Daoy (cell line): ENCODE measurements at places on chromosomes 1 and 21. TPM values are rescaled to one million over a fixed set of nuclear protein-coding genes. Genes with fewer than 3 reads are reported as not detected.

STYXL2 gene
- not detected in 2 replicates for total RNA-seq

TLR5 gene
- total RNA-seq, result 0.77 and 1.1 TPM in 2 replicates

GUK1 gene
- total RNA-seq, result 218 and 268 TPM in 2 replicates

REG4 gene
- not detected in 2 replicates for total RNA-seq

CATSPERE gene
- 0.17 TPM in 1 of 2 replicates, not detected in the other for total RNA-seq

PRKAA2 gene
- 6.2 and 7.5 TPM in 2 replicates for total RNA-seq

FAM229A gene
- 0.48 and 2.7 TPM in 2 replicates for total RNA-seq

FALEC gene
- not detected in 2 replicates for total RNA-seq

NOS1AP gene
- 0.06 TPM in 1 of 2 replicates, not detected in the other for total RNA-seq

SRSF10 gene
- 125 and 130 TPM in 2 replicates for total RNA-seq

NHLH1 gene
- total RNA-seq, result not detected in 2 replicates

TINAGL1 gene
- 29.9 and 39.1 TPM in 2 replicates for total RNA-seq

MAN1C1 gene
- 0.63 and 1.1 TPM in 2 replicates for total RNA-seq

VANGL2 gene
- 1.9 and 2.0 TPM in 2 replicates for total RNA-seq

SYPL2 gene
- total RNA-seq, result 0.15 and 4.3 TPM in 2 replicates

MARK1 gene
- total RNA-seq, result 6.6 and 8.8 TPM in 2 replicates

CD34 gene
- total RNA-seq, result not detected in 2 replicates

HRNR gene
- total RNA-seq, result not detected in 2 replicates

GABRD gene
- not detected in 2 replicates for total RNA-seq

ITPKB gene
- total RNA-seq, result 2.3 and 5.4 TPM in 2 replicates

PERM1 gene
- total RNA-seq, result not detected in 2 replicates

ZBTB48 gene
- total RNA-seq, result 18.9 and 19.7 TPM in 2 replicates

TMEM269 gene
- total RNA-seq, result 0.03 TPM in 1 of 2 replicates, not detected in the other

FOXD3 gene
- 0.12 and 3.4 TPM in 2 replicates for total RNA-seq

ILDR2 gene
- total RNA-seq, result 9.6 and 15.7 TPM in 2 replicates

C1orf122 gene
- 54.1 and 60.5 TPM in 2 replicates for total RNA-seq

H6PD gene
- 7.1 and 9.9 TPM in 2 replicates for total RNA-seq

WNT3A gene
- total RNA-seq, result not detected in 2 replicates

TNNI3K gene
- 0.36 TPM in 1 of 2 replicates, not detected in the other for total RNA-seq

A3GALT2 gene
- total RNA-seq, result not detected in 2 replicates

FAM72C gene
- total RNA-seq, result 0.48 and 3.4 TPM in 2 replicates

CCDC185 gene
- total RNA-seq, result 0.06 and 0.11 TPM in 2 replicates

IRF6 gene
- not detected in 2 replicates for total RNA-seq

SNX7 gene
- 75.5 and 81.5 TPM in 2 replicates for total RNA-seq

SELE gene
- total RNA-seq, result 0.24 and 0.80 TPM in 2 replicates

NPHS2 gene
- not detected in 2 replicates for total RNA-seq

ARHGEF16 gene
- 4.7 and 10.9 TPM in 2 replicates for total RNA-seq

S100A16 gene
- 131 and 135 TPM in 2 replicates for total RNA-seq

CFHR3 gene
- not detected in 2 replicates for total RNA-seq

ATP6V1G3 gene
- total RNA-seq, result not detected in 2 replicates

OVAAL gene
- 1.1 TPM in 1 of 2 replicates, not detected in the other for total RNA-seq

CLCNKB gene
- total RNA-seq, result 0.11 and 0.33 TPM in 2 replicates

OR2T11 gene
- not detected in 2 replicates for total RNA-seq

DYNLT5 gene
- not detected in 2 replicates for total RNA-seq

CRB1 gene
- total RNA-seq, result not detected in 2 replicates

NBPF6 gene
- not detected in 2 replicates for total RNA-seq

SPRR1A gene
- not detected in 2 replicates for total RNA-seq

DIRAS3 gene
- total RNA-seq, result 67.9 and 69.4 TPM in 2 replicates

TMEM50A gene
- total RNA-seq, result 102 and 104 TPM in 2 replicates

PRRX1 gene
- 2.7 and 4.1 TPM in 2 replicates for total RNA-seq

CD52 gene
- not detected in 2 replicates for total RNA-seq

SEMA4A gene
- total RNA-seq, result 0.29 and 0.68 TPM in 2 replicates

C8A gene
- total RNA-seq, result not detected in 2 replicates

PHACTR4 gene
- 10.9 and 12.2 TPM in 2 replicates for total RNA-seq
